ENCODE measurements at places on chromosomes 12 and 14.

DNA sequence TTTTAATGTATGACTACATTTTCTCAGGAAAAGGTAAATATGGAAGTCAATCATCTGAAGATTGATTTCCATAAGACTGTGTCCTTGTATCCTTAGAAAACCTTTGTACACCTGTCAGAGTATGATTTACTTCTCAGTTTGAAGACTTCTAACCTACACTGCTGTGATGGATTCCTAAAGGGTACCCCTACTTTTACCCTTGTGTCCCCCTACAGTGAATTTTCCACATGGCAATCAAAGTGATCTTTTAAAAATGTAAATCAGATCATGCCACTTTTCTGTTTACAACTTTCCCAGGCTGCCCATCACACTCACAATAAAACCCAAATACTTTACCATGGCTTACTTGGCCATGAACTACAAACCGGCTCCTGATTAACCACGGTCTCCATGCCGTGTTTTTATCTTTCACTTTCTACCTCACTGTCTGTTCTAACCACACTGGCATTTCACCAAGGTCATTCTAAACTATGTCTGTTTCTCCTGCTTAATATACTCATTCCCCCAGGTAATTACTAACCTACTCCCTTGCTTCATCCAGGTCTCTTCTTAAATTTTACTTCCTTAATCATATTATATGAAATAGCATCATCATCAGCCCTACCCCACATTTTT, 8.1 kb downstream of the DNAI7 start:
- no peak for DNase-seq

DNA sequence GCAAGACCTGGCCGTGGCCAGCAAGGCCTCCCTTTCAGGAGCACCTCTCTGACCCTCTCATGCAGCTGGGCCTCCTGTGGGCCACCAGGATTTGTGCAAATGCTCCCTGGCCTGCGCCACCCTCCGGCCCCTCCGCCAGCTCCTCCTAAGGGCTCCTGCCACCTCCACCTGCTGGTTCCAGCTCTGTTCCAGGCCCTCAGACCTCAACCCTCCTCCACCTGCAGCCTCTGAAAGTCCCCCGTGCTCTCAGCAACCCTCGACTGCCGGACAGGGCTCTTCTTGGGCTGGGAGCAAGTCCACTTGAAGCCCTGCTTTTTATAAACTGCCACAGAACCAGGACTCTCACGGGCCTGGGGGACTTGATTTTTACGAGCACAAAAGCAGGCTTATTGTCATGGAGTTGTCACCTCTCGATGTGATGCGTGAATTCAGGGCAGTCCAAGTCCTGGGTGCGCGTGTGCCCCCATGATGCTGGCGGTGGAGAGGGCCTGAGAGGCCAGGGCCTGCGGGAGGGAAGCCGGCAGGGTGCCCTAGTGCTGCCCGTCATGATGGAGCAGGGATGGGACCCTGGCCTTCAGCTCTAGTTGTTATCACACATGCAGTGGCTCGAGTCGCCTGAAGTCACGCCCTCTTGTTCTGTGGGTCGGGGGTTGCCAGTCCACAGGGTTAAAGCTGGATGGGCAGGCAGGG, 9.1 kb downstream of the TEDC1 start:
- no peak for DNase-seq

DNA sequence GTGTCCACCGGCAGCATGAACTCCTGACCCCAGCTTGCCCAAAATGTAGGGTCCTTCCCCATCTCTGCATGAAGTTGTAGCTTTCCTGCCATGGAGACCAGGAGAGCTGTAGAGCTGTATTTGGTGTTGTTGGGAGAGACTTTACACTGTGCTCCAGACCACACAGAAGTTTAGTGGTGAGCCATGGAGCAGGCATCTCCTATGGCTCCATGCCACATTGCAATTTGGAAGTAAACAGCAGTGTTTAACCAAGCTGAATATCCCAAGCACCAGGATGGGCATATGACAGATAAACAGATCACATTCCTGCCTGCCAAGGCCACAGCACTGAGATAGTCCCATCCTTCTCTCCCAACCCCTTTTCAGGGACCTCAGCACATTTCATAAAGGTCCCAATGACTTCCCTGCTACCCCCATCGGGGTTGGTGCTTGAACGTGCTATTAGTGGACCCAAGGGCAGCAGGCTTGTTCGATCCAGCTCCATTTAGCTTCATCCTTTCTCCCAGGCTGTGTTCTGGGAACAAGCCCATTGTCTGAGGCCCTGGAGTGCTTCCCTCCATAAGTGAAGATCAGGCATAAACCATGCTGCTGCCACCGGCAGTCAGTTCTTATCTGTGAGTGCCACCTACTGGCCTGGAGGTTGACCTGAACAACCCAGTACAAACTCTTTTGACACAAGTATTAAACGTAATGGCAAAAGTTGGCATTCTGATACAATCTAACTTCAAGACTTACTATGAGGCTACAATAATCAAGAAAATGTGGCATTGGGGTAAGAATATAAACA, 172.3 kb upstream of the ATXN7L3B start:
- peak; percentile 19 for DNase-seq

DNA sequence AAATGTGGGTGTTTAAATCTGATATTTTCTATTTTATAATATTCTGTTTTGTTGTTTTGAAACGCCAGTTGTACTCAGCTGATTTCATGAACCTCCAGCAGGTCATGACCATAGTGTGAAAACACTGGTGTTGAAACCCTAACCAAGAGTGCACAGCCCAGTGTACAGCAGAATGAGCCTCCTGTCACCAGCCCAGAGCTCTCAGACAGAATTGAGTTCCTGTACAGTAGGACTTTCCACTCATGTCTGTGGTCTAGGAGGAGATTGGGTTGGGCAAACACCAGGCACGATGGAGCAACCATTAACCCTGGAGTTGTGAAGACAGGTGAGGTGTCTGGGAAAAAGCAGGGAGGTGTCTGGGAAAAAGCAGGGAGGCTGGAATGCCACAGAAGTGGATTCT, 908.8 kb downstream of the VRK1 start:
- DNase-seq, result no peak

DNA sequence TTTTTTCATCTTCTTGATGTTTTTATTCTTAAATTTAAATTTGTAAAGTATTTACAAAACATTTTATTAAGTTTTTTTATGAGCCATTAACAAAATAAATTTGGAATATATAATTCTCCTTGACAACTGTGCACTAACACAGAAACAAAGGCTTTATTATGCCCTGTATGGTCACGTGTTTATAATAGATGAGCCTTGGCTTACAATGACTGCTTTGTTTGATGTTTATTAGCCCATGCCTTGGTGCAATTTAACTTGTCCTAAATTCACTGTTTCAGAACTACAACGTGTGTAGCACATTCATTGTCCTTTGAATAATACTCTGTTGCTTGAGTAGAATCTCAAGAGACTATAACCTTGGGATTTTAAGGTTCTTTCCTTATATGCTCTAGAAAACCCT, 59.8 kb downstream of the CNTN1 start:
- no peak for DNase-seq

DNA sequence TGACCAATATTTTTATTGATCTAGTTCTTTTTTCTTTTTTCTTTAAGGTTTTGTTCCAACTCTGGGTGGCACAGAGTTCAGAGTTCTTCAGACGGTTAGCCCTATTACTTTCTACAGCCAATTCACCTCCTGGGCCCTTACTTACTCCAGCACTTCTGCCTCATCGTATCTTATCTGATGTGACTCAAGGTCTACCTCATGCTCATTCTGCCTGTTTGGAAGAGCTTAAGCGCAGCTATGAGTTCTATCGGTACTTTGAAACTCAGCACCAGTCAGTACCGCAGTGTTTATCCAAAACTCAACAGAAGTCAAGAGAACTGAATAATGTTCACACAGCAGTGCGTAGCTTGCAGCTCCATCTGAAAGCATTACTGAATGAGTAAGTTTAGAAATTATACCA, 64.7 kb downstream of the VEZT start:
- no peak for DNase-seq

- no peak for DNase-seq
These were observed 153.1 kb upstream of the OTX2 start for GRCh38 chr14:56963381-56963780.

- no peak for DNase-seq
These were observed 26.3 kb downstream of the TESC start for GRCh38 chr12:117072736-117073490.

GRCh38 chr12:110577864-110578693, 5.0 kb downstream of the PPTC7 start:
- no peak for DNase-seq

DNA sequence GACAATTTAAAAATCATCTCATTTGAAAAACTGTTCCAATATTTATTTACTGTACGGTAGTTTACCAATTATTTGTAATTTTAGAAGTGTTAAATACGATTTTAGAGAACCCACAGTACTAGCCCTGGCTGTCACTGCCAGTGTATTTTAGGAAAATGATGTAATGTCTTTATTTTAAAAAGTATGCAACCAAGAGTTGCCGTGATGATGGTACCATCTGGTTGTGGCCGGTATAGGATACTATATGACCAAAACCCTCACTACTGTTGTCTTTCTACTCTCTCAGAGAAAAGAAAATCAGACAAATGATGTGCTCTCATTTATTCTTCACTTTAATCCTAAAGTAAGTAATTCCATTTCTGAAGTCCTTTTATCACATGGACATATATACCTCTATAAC, 395.0 kb downstream of the FOXG1 start:
- DNase-seq, result no peak

- no peak for DNase-seq
These were observed 293.0 kb upstream of the NAV3 start for GRCh38 chr12:77537663-77538062.

DNA sequence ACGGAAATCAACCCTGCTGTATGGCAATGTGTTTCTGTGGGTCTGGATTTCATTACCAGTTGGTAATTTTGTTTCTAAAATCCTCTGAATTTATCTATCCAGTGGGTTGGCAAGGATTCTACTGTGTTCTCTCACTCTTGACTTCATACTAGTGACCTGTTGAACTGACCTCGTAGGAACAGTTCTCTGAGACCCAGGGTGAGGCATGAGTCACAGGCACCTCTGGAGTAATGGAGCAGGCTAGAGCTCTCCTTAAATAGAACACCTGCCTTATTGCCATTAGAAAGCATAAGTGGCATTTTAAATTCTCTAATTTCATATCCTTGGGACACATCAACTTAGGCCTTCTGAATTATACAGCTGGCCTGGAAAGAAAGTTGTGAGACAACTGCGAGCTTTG, 258.3 kb upstream of the NAV3 start:
- no peak for DNase-seq

DNA sequence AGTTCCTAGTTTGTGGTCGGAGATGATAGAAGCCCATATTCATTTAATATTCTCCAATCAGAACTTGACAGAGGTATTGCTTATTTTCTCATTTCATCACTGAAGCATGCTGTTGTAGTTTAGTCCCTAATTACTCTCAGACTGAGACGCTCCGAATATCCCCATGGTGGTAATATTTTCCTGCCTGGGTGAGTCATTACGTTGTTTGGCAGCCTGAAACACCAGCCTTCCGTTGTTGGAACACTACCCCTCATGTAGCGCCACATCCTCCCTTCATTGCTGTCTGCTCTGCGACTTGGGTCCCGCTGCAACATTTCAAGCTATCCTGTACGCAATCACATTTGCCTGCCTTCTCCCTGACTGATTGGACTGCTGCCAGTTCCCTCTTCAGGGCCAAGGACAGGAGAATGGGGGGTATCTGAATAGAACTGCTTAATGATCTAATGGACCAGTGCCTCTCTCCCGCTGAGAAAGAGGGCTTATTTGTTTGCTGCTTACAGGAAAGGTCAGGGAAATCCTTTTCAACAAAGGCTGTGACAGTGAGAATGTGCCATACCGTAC, 369.1 kb downstream of the NPAS3 start:
- peak; percentile 91 for DNase-seq

DNA sequence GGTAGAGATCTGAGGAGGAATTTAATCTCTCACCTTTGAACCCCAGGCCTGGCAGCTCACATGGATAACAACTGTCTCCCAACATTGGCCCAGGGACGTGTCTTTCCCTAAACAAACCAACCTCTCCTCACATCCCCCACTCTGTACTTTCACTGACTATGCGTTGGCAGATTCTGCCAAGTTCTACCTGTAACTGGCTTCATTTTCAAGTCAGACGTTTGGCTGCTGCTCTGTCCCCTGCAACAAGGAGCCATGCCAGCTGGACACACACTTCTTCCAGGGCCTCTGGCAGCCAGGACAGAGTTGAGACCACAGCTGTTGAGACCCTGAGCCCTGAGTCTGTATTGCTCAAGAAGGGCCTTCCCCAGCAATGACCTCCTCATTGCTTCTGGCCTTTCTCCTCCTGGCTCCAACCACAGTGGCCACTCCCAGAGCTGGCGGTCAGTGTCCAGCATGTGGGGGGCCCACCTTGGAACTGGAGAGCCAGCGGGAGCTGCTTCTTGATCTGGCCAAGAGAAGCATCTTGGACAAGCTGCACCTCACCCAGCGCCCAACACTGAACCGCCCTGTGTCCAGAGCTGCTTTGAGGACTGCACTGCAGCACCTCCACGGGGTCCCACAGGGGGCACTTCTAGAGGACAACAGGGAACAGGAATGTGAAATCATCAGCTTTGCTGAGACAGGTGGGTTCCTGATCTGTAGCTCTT, at the start of gene INHBC:
Gene INHBC (plus strand): TSS at position 268 of the 707 bp plus-strand sequence. CDS start 103 bp downstream, at position 371.
- DNase-seq, result no peak

DNA sequence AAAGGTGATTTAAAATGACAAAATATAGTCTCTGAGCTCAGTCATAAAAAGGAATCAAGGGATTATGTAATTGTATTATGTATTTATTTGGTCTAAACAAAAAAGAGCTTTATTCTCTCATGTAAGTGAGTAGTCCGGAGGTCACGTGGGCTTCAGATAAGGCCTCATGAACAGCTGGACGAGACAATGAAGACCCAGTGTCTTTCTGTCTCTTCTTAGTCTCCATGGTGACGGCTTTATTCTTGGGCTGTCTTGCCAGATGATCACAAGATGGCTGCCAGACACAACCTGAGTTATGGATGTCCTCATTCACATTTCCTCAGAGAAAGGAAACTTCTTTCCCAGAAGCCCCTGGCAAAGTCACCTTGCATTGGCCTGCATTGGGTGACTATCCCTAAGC, 98.6 kb downstream of the ARF6 start:
- DNase-seq, result peak; percentile 78

DNA sequence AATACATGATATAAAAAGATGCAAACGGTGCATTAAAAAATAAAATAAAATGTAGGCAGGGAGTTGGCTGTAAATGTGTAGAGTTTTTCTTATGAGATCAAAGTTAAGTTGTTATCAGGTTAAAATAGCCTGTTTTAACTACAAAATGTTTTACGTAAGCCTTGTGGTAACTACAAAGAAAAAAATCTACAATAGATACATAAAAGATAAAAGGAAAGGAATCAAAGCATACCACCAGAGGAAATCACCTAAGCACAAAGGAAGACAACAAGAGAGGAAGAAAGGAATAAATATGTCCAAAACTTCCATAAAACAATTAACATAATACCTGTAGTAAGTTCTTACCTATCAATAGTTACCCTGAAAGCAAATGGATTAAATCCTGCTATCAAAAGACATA, 12.2 kb downstream of the NELL2 start:
- DNase-seq, result no peak

DNA sequence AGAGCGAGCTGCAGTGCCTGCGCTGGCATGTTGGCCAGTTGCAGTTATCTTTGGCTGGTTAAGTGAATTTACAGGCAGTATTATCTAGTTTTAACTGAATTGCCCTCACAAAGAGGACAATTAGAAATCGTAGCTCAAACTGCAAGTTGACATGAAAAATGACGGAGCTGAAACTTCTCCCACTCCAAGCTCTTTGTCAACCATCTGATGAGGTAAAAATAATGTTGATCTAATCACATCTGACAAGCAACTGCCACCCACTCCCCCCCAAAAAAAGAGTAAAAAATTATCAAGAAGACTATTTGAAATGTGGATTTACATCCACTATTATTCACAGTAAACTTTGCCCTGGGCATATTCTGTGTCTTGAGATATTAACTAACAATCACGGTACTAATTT, 84.7 kb upstream of the VASH1 start:
- no peak for DNase-seq

- DNase-seq, result no peak
These were observed 103.1 kb downstream of the HELB start for GRCh38 chr12:66405395-66405794.
